ENCODE measurements at places on chromosomes 11 and 22.

DNA sequence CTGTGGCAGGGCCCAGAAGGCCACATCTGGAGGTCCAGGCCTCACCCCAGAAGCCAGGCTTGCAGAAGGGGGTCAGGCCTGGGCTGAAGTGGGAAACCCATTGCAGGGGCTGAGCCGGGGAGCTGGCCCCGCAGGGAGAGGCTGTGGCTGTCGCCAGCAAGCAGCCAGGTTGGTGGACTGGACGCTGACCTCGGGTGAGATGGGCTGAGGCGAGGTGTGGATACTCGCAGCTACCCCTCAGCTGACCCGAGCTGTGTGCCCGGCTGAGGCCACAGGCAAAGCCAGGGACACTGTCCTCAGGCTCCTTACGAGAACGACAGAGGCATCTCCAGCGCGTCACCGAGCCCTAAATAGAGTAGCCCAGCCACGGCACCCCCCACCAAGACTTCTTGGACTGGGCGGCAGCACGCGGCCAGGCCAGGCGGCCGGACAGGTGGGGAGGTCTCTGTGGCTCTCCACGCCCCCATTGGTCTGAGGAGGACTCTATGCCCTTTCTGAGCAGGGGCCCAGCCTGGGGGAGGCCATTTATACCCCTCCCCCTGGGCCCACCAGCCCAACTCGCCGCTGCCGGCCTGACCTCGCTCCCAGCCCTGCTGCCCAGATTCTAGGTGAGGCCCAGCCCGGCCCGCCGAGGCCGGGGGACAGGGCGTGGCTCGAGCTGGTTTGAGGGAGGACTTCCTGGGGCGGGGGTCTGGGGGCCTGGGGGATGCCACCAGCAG, at the start of gene TNNI2:
Gene TNNI2, plus strand, starts transcription at position 556 of the 719 bp plus-strand sequence. CDS start 716 bp downstream, outside the sequence.
- no peaks in the 10 kb centered on the region for H3K36me3 ChIP-seq
- H3K4me1 ChIP-seq = no peaks in the 10 kb centered on the region
- H3K4me3 ChIP-seq = no peak within 1 kb of the TSS
- H3K27me3 ChIP-seq = no peaks in the 10 kb centered on the region
- H3K27ac ChIP-seq = no peak within 1 kb of the TSS
- no peak for DNase-seq

DNA sequence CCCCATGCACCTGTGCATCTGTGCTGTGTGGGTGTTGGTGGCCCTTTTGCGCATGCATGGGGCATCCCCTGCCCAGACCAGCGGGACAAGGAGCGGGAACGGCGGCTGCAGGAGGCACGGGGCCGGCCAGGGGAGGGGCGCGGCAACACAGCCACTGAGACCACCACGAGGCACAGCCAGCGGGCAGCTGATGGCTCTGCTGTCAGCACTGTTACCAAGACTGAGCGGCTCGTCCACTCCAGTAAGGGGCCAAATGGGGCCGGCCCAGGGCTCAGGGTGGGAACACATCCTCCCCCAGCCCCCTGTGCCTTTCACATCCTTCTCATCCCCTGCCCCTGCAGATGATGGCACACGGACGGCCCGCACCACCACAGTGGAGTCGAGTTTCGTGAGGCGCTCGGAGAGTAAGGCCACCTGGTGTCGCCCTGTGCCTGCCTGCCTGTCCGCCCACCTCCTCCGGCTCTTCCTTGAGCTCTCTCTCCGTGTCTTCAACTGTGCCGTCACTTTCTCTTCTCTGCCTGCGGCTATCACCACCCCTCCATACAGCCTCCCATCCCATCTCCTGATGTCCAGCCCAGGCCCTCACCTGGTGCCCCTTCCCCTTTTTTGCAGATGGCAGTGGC, 10.6 kb downstream of the SELENOM start:
- H3K27ac ChIP-seq = peak overlapping the region; percentile 98
- H3K27me3 ChIP-seq = no peaks in the 10 kb centered on the region
- H3K4me1 ChIP-seq = peaks cover 74% of the 10 kb centered on the region
- H3K36me3 ChIP-seq = peaks cover 96% of the 10 kb centered on the region
- DNase-seq = no peak

DNA sequence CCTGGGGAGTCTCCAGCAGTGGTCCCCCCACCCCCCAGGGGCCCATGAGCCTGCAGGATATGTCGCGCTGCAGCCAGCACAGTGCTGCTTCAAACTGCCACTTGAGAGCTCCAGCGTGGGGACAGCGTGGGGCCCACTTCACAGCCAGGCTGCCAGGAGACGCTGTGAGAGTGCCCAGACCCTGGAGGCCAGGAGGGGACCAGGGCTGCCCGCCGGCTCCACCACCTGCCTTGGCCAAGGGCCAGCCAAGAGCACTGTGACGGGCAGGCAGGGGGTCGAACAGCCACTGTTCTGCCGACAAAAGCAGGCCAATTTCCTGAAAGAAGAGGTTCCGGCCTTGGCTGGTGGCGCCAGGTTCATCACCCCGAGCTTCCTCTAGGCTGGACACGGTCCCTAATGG, 60.2 kb downstream of the FLRT1 start:
- no peak overlapping the region for H3K27ac ChIP-seq
- DNase-seq = no peak
- no peaks in the 10 kb centered on the region for H3K36me3 ChIP-seq

DNA sequence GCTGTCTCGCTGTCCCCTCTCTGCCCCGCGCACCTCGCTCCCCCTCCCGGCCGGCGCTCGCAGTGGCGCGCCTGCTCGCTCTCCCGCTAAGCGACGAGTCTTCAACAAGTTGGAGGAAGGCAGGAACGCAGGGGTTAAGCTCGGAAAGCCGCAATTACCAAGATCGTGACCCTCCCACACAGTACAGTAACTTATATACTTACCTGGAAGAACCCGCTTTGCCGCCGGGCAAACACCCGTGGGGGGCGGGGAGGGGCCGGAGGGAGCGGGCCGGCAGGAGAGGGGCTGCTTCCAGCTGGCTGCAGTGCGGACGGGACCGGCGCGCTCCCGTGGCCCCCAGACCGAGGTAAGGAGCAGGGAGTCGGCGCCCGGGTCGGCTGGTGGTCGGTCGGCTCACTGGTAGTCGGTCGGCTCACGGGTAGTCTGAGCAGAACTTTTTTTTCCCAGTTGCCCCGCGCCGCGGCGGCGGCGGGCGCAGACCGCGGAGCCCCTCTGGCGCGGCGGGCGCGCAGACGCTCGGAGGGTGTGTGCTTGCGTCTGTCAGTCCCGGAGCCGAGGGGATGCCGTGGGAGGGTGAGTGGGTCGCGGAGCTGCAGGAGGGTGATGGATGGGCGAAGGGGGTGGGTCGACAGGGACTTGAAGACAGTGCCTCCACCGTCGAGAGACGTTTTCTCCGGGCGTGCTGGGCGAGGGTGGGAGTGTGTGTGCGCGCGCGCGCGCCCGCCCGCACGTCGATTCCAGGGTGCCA, 101.2 kb upstream of the HSD17B12 start:
- peaks cover 28% of the 10 kb centered on the region for H3K4me1 ChIP-seq
- no peaks in the 10 kb centered on the region for H3K36me3 ChIP-seq
- no peak overlapping the region for H3K27ac ChIP-seq
- peaks cover 38% of the 10 kb centered on the region for H3K27me3 ChIP-seq
- DNase-seq = no peak

GRCh38 chr22:36136988-36137387, 23.6 kb downstream of the APOL3 start:
- no peaks in the 10 kb centered on the region for H3K27me3 ChIP-seq
- DNase-seq = no peak
- peaks cover 13% of the 10 kb centered on the region for H3K36me3 ChIP-seq
- no peak overlapping the region for H3K4me3 ChIP-seq

DNA sequence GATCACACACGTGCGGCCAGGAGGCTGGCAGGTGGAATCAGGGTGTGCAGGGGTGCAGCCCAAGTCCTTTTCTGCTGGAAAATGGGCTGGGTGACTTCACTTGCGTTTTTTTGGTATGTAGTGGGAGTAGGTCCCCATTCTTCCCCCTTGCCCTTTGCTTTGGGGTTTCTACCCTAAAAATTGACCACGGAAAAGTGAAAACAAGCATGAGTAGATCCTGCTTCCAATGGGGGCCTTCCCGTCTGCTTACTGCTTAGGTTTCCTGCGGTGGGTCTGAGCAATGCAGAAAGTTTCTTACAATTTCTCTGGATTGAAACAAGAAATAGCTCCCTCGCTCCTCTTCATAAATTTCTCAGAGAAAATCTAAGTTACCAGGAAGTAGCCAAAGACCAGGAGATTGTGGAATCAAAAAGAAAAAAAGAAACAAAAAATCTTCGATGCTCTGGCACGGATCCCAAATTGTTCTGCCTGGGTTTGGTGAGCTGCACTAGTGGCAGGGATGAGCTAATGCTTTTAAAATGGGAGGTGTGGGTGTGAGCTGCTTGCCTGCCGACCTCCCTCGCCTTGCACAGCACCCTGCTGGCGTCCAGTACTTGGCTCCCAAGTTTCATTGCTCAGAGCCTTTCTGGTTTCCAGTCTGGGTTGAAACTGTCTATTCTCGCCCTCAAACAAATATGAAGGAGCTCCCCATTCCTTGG, 2.4 kb downstream of the TIMP3 start:
- H3K27ac ChIP-seq = peak overlapping the region; percentile 69
- H3K27me3 ChIP-seq = no peaks in the 10 kb centered on the region
- H3K4me3 ChIP-seq = peak overlapping the region; percentile 74
- peaks cover 8% of the 10 kb centered on the region for H3K36me3 ChIP-seq
- no peak for DNase-seq

GRCh38 chr11:122703541-122704272, 48.2 kb downstream of the UBASH3B start:
- H3K4me1 ChIP-seq = no peaks in the 10 kb centered on the region
- no peaks in the 10 kb centered on the region for H3K27me3 ChIP-seq
- H3K27ac ChIP-seq = no peak overlapping the region
- DNase-seq = no peak
- no peak overlapping the region for H3K4me3 ChIP-seq
- H3K36me3 ChIP-seq = no peaks in the 10 kb centered on the region

GRCh38 chr11:64846998-64847666, 2.7 kb upstream of the CDC42BPG start:
- no peak overlapping the region for H3K4me3 ChIP-seq
- H3K27ac ChIP-seq = no peak overlapping the region
- H3K36me3 ChIP-seq = peaks cover under 1% of the 10 kb centered on the region

- no peaks in the 10 kb centered on the region for H3K27me3 ChIP-seq
- no peaks in the 10 kb centered on the region for H3K4me1 ChIP-seq
Observed at GRCh38 chr11:115333949-115334348, 170.3 kb downstream of the CADM1 start.

DNA sequence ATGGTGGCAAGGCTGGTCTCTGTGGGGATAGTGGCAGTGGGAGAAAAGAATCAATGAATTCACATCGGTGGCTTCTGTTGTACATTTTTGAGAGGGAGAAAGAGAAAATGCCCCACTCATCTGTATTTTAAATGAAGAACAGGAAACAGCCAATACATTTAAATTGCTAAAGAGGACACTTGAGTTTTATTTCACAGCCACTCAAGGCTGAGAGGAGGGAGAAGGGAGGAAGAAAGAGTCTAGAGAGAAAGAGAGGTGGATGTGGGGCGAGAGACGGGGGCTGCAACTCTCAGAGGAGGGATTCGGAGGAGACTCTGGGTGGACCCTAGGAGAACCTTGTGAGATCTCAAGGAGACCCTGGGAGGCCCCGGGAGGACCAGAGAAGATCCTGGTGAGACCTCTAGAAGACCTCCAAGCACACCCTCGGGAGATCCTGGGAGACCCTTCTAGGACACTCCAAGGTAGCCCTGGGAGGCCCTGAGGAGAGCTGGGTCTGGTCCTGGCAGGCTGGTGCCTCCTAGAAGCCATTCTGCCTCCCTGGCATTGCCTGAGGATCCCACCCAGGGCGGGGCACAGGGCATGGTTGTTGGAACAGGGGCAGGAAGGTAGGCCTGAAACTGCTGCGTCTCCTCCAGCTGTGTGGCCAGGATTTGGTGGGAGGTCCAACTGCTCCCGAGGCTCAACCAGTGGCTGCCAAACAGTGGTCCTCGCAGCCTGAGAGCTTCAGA, 91.0 kb upstream of the SHISAL1 start:
- H3K4me1 ChIP-seq = no peaks in the 10 kb centered on the region
- no peak for DNase-seq
- no peak overlapping the region for H3K27ac ChIP-seq

- no peaks in the 10 kb centered on the region for H3K4me1 ChIP-seq
- no peaks in the 10 kb centered on the region for H3K27me3 ChIP-seq
- H3K36me3 ChIP-seq = no peaks in the 10 kb centered on the region
- no peak for DNase-seq
Observed at GRCh38 chr11:76601724-76602123, 68.8 kb downstream of the LRRC32 start.

DNA sequence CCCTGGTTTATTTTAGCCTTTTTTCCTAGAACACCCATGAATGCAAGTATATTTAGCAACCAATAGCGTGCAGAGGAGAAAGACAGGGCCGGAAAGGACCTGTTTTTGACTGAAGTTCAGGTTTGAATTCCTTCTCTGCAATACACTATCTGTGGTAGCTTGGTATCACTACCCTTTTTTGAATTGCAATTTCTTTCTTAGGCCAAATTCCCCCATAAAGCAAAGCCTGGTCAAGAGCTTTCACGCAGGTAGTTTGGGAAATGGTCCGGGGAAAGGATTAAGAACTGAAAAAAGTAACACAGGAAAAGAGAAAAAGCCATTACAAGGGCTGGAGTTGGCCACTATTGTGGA, 38.8 kb upstream of the PAMR1 start:
- H3K4me3 ChIP-seq = no peak overlapping the region
- peaks cover 3% of the 10 kb centered on the region for H3K4me1 ChIP-seq
- H3K36me3 ChIP-seq = no peaks in the 10 kb centered on the region
- no peaks in the 10 kb centered on the region for H3K27me3 ChIP-seq
- peak overlapping the region; percentile 17 for H3K27ac ChIP-seq

DNA sequence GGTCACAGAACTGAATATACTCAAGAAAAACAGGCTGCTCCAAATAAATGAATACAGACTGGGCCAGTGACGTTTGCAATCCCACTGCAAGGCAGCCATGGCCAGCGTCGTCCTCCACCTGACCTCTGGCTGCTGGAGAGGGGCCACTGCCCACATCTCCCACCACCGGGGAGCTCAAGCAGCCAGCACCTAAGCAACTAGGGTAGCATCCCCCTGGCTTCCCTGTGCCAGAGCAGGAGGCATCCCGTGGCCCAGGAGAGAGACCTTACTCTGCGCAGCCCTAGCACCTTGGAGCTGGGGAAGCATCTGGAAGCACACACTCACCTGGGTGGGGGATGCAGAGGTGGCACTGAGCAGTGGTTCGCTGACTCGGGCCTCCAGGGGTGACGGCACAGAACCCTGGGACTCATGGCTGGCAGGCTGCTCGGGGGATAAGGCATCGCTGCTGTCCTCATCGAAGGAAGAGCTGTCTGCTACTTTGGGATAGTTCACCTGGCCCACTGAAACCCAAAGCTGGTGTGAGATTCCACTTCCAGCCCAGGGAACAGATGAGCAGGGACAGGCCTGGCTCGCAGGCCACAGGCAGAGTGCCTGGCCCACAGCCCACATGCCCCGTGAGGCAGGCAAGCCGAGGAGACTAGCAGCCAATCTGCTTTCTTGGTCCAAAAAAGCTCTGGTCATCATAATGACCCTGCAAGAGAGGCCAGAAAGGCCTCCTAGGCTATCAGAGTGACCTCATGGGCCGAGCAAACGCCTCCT, 53.7 kb downstream of the SGSM3 start:
- H3K27ac ChIP-seq = no peak overlapping the region
- H3K27me3 ChIP-seq = no peaks in the 10 kb centered on the region
- no peak overlapping the region for H3K4me3 ChIP-seq
- H3K36me3 ChIP-seq = peaks cover 90% of the 10 kb centered on the region
- DNase-seq = no peak

GRCh38 chr11:62071408-62071807, 52.4 kb upstream of the INCENP start:
- H3K4me3 ChIP-seq = no peak overlapping the region
- no peak overlapping the region for H3K27ac ChIP-seq
- no peaks in the 10 kb centered on the region for H3K4me1 ChIP-seq
- no peaks in the 10 kb centered on the region for H3K36me3 ChIP-seq

Measured in ascending aorta (tissue), 2 donors.